ENCODE measurements at places on chromosomes 2 and 18.

GRCh38 chr2:223465793-223466192 lies 136.4 kb downstream of the SCG2 start:
- DNase-seq: no peak

- no peak for DNase-seq
These were observed 707 bp downstream of the KRCC1 start for GRCh38 chr2:88054782-88055370.

- no peak for DNase-seq
These were observed 122.9 kb downstream of the ZNF521 start for GRCh38 chr18:25229081-25229480.

DNA sequence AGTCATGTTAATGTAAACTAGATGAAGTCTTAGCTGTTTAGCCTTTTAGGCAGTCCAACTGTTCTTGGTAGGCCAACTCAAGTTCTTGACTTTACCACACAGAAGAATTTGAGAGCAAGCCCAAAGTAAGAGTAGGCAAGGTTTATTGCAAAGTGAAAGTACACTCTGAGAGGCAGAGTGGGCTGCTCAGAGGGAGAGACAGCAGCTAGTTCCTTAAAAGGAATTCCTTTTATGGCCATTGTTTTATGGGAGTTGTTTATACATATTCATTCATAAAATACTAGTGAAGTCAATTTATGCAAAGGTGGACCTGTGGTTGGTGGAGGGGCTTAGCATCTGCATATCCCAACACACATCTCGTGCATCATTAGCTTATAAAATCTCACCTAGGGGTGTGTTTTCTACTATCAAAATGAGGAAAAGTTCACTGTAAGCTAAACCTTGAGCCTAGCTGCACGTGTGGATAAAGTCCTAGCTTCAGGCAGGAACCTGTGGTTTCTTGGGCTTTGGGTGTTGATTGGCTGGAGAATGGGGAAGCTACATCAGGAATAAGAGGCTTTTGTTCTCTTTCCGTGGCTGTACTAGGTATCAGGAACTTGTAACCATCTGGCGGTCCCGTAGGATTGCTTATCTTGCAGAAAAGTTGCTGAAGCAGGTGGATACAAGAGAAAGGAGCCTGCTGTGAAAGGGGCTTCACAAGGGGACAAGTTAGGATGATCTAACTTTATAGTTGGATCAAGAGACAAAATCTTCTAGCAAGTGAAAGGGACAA lies 110.4 kb upstream of the GULP1 start:
- DNase-seq: no peak

DNA sequence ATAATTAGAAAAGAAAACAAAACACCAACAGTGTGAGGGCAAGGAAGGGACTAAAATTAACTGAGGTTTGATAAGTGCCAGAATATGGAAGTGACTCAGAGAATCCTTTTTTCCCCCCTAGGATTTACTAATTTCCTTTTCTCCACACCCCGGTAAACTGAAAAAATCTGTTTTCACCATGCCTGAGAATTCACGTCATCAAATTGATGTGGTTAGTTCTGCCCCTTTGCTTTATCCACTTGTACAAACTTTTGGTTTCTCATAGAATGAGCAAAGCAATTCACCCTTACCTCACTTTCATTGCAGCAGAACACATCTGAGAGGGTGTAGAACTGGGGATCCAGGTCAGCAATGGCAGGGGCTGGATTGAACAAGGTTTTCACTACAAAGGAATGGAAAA lies 57.8 kb downstream of the RBKS start:
- DNase-seq: no peak

GRCh38 chr2:43943323-43943722 lies 52.5 kb downstream of the LRPPRC start:
- no peak for DNase-seq

DNA sequence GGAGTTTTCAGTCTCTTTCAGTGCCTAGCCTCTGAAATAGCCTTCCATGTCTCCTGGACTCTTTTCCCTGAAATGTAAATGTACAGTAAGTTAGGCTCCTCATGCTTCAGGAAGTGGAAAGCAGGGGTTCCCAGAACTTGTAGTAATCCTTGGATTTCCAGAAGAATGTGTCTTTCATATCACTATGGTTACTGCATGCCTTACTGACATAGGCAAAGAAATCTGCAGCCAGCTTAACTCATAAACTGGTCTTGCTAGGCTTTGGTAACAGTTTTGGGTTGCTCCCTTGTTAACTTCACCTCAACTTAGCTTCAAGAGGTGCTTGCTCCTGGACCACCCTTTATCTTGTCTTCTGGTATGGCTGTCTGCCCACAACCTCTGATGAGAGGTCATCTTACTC lies 686.8 kb upstream of the DDX18 start:
- DNase-seq: no peak

GRCh38 chr2:19857100-19857499 lies 44.7 kb downstream of the TTC32 start:
- no peak for DNase-seq
